Hematopoietic multipotent progenitor cell treated with erythropoietin and hydrocortisone succinate and interleukin-3 and kit ligand, for 4 days (in vitro differentiated cells): ENCODE measurements at places on chromosomes 1 and 21.

DNA sequence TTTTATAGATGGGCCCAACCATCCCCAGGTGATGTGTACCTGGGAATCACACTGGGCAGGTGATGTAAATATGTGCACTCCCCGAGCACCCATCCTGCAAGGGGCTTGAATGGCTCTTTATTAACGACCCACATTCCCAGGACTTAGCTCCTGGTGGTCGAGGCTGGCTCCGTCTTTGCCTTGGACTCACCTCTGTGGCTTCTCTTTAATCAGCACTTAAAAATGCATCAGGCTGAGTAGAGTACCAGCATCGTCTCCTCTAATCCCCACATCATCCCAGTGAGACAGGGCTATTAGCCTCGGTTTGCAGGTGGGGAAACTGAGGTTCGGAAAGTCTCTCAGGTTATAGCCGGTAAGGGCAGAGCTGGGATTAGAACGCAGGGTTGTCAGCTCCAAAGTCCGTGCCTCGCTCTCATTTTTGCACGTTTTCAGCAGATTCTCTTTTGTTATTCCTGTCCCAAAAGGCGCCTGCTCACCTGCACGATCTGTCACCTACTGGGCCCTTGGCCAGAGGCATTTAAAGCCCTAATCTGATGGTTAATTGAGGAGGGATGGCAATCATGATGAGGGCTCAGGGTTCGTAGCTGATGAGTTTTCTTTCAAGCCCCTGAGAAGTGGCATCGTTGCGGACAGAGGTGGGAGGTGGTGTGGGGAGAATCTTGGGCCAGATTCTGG lies 29.4 kb downstream of the SPSB1 start:
- no peak for DNase-seq

DNA sequence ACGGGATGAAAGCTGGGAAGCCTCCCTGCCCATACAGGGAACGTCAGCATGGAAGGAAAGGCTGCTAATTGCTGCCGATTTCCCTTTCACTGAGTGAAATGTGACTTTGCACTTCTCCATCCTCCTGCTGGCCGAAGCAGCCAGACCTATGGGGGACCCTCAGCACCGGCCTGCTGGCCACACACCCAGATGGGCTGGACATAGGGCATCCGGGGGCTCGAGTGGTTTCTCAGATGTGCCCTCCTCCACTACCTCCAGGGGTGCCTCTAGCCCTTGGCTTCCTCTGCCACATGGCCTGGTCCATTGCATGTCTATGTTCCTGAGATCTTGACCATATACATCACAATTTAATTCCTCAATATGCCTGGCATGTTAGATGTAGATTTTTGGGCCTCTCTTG lies 79.7 kb downstream of the LRRN2 start:
- no peak for DNase-seq

DNA sequence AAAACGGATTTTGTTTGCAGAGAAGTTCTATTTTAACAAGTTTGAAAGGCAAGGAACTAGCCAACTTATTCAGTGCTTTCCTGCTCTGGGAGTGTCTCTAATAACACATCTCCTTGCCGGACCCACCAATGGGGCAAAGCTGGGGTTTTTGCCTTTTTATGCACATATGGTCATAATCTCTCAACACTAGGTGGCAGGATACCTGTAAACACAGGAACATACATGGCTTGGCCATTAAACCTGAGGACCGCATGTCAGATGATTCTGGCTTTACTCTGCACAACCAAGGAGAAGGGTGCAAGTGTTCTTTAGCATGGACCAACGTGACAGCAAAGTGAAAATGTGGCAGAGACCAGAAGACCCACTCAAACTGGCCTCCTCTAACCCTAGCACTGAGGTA lies 4.9 kb downstream of the TMEM9 start:
- DNase-seq: peak; percentile 76

- DNase-seq: no peak
Observed at GRCh38 chr1:111062081-111062480, 77.8 kb downstream of the DRAM2 start.

DNA sequence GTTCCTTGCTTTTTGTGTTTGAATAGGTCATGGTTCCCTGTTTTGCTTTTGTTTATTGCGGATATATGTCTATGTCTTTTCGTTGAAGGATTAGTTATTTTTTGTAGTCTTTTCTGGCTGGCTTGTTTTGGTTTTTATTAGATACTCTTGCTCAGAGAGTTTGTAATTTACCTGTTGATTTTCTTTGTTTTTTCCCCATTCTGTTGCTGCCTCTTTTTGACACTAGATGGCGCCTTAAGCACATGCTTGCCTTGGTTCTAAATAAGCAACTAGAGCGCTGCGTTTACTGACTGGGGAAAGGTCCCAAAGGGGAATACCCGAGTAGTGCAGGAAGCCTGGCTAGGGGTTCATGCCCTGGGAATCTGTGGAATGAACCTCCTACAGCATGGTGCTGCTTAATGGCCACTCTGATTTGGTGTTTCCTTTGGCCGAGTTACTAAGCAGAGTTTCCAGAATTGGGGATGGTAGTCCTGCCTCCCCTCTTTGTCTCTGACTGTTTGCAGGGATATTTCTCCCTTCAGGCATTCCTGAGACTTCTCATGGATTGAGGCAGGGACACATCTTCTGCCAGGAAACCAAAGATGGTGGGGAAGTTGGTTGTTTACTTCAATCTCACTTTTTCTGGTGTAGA lies 143.2 kb downstream of the PTPRU start:
- peak; percentile 66 for DNase-seq

GRCh38 chr1:170617591-170618330 lies 46.2 kb upstream of the PRRX1 start:
- no peak for DNase-seq

- peak; percentile 85 for DNase-seq
Observed at GRCh38 chr1:206864939-206865671, at the start of gene IL20. TSS of gene IL20 (plus strand) at chr1:206865623. CDS start at chr1:206865853, 230 bp downstream.

DNA sequence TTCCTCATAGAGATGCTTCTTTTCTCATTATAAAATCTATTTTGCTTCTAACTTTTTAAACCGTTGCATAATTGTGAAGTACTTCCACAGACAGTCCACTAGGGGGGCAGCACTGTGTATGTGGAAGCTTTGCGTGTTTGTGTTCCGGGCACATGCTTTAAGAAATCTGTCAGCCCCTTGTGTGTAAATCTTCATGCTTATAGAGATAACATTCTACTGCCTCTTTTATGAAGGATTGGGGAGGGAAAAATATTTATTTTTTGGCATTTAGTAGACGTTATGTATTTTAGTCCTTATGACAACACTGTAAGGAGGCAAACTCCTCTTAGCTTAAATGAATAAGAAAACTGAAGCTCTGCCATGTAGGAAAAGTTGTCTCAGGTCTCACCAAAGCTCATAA lies 157.3 kb upstream of the PTGFR start:
- DNase-seq: peak; percentile 56

- DNase-seq: no peak
Observed at GRCh38 chr1:230058626-230059025, 8.4 kb upstream of the GALNT2 start.

- DNase-seq: no peak
Observed at GRCh38 chr1:32998064-32998463, 33.5 kb upstream of the RNF19B start.

GRCh38 chr1:185154912-185155513 lies 1.7 kb downstream of the TRMT1L start:
- peak; percentile 55 for DNase-seq

DNA sequence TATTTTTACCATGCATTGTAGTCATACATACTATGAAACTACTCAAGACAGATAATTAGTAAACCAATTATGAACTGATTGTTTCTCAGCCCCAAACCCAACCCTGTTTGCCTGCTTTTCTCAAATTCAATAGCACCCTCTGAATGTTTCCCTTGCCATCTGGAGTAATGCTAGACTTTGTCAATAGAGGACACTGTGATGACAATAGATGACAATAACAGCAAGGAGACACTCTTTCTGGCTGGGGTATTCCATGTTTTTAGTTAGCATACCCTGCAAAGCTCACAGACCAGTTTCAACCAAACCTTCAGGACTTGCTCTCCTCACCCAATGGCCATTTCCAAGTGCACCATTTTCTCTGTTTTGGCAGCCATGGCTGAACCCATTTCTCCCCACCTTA lies 108.5 kb upstream of the LRRC7 start:
- DNase-seq: peak; percentile 10

GRCh38 chr1:107533436-107533835 lies 392.6 kb downstream of the NTNG1 start:
- no peak for DNase-seq

DNA sequence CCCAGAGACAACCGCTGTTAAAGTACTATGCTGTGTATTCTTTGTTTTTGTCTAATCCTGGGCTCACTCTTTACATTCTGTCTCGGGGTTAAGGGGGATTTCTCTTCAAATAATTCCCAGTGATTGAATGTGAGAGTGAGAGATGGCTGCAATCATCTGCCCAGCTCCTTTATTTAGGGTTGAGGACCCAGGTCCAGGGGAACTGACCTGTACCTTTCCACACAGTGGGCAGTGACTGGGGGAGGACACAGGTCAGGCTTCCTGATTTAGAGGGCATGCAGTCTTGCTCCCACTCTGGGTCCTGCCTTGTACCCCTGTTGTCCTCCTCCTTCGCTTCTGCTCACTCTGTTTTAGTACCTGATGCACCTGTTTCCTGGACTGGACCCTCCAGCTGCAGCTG lies 22.0 kb downstream of the PHGDH start:
- no peak for DNase-seq

DNA sequence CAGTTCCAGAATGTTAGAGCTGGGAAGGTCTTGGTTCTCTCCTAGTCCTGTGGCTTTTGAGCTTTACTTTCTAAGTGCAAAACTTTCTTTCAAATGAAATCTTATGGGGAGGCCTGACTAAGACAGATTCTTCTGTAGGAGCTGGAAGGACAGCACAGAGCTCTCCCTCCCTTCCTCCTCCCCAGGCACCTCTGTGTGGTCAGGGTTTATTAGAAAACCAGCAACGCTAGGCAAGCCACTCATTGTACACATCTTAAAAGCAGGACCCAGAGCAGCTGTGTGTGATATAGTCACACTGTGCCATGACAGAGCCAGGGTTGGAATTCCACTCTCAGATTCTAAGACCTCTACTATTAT lies 241.1 kb upstream of the RAB4A start:
- no peak for DNase-seq

DNA sequence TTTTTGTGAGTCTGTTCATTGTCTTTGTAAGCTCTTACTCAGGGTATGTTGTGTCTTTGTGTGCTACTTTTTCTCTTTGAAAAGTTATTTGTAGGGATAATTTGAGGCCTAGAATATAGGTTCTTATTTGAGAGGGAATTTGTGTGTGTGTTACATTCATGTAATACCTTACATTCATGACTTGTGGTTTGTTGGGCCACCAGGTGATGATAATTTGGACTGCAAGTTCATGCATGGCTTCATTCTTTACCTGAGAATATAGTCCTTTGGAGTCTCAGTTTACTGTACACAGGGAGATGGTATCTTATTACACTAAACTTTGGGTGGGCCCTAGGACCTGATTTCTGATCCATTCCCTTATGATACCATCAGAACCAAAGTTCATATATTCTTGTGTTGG lies 51.8 kb upstream of the FASLG start:
- DNase-seq: no peak

DNA sequence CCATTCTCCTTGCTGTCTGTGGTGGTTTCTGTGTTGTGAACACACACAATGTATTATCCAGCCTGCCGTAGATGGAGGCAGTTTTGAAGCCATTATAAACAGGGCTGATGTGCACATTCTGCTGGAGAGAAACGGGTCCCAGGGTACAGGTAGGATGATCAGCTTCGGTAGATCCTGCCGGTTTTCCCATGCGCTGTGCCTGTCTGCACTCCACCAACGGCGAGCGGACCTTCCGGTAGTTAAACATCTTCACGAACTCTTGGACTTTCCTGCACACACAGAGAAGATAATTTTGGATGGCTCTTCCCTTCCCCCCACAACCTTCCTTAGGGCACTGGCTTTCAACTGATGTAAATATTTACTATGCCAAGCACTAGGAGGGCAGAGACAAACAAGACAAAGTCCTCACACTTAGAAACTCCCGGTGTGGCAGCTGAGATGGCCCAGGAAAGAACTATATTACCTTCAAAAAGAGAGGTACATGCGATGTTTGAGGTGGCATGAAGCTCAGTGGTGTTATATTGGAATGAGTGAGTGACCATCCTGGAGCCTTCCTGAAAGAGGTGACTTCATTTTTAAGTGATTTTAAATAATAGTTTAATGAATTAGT lies 41.7 kb downstream of the ALPL start:
- no peak for DNase-seq

- DNase-seq: no peak
Observed at GRCh38 chr1:182817802-182818201, 21.3 kb upstream of the DHX9 start.

DNA sequence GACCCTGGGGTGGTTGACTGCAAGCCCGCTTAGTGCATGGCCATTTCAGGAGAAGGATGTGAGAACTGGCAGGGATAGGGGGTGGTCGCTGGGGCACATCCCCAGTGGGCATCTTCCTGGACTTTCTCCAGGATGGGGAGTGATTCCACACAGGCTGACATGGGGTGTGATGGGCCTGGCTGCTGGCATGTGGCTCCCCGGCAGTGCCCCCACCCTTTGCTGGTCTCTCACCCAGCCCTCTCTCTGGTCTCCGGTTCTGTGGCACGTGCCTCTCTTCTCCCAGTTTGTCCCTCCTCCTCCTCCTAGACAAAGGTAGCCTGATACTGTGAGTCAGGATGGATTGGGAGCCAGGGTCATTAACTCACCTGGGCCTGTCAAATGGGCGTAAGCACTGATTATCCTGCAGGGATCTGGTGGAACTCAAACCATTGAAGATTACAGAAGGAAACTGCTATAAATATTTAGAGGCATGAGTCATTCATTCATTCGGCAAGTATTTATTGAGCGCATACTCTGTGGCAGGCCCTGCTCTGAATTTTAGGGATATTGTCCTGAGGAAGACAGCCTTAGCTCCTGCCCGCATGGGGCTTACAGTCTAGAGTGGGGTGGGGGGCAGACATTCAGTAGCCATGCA lies 23.6 kb upstream of the EPS8L3 start:
- no peak for DNase-seq

- peak; percentile 22 for DNase-seq
Observed at GRCh38 chr1:32972814-32973428, 8.3 kb upstream of the RNF19B start.

DNA sequence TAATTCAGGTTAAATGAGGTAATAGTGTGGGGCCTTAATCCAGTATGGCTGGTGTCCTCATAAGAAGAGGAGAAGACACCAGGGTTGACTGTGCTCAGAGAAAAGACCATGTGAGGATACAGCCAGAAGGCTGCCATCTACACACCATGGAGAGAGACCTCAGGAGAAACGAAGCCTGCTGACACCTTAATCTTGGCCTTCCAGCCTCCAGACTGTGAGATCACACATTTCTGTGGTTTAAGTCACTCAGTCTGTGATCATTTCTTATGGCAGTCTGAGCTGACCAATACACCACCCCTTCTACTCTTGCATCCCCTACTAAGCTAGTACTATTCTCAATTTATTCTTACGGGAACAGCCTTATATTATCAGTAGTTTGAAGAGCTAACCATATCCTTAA lies 310.0 kb downstream of the ZP4 start:
- DNase-seq: no peak

- no peak for DNase-seq
Observed at GRCh38 chr1:10671622-10672342, 124.7 kb downstream of the CASZ1 start.

- DNase-seq: peak; percentile 58
Observed at GRCh38 chr1:228735871-228736586, 750 bp downstream of the RHOU start.
